ENCODE measurements at places on chromosomes 3 and 15.

DNA sequence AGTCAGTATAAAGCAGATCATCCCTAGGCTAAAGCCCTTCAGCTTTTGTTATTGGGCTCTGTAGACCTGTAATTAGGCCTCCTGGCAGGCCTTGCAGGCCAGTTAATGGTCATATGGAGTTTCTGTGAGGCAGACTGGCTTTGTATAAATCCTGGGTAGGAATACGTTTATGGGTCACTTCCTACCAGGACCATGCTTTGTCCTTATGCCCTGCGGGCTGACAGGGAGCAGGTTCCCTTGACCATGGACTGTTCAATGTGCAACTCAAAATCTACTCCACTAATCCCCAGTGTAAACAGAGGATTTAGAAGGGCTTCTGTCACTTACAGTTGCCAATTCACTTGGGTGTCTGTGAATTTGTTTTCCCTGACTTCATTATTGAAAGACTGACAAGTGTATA is 202.7 kb upstream of the MLF1 start:
- no peak for DNase-seq

DNA sequence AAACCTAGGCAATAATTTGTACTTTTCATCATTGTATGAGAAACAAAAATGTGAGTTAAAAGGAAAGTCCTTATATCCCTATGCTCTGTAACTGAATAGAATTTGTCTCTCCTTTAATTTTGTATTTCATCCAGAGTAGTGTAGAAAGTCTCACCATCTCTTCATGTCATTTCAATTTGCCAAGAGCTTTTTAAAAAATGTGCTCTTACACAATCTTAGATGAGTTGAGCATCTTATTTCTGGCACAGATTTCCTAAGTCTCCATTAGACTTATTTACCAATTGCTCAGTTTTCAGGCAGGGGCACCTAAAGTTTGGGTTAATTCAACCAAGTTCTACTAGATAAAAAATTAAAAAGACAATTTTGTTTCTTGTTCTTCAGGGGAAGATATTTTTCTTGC is 201.5 kb upstream of the RBMS3 start:
- DNase-seq, result no peak

DNA sequence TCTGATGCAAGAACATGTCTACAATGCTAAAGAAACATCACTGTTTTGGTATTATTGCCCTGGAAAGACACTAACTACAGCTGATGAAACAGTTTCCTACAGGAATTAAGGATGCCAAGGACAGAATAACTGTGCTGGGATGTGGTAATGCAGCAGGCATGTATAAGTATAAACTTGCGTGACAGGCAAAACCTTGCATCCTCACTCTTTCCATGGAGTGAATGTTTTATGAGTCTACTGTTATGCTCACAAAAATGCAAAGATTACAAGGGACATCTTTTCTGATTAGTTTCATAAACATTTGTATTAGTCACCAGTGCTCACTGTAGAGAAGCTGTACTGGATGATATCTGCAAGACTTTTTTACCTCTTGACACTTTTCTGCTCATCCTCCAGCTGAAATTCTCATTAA is 143.6 kb downstream of the NAALADL2 start:
- no peak for DNase-seq

DNA sequence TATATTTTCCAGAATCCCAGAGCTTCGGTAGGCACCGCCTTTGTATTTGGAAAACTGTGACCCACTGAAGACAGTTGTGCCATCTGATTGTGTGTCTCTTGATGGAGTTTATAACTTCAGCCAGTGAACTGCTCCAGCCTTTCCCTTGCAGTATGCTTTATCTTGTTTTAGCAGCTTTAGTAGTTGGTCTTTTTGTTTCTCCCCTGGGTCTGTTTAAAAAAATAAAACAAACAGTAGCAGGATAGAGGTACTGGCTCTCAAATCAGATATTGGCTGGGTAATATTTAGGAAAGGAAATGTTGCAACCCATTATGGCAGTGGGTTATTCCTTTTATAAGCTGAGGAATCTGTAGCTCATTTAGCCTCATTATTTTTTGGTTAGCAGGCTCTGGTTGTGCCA is 151.5 kb upstream of the BFSP2 start:
- no peak for DNase-seq

GRCh38 chr3:98869391-98869790 is 32.1 kb downstream of the DCBLD2 start:
- DNase-seq, result no peak

DNA sequence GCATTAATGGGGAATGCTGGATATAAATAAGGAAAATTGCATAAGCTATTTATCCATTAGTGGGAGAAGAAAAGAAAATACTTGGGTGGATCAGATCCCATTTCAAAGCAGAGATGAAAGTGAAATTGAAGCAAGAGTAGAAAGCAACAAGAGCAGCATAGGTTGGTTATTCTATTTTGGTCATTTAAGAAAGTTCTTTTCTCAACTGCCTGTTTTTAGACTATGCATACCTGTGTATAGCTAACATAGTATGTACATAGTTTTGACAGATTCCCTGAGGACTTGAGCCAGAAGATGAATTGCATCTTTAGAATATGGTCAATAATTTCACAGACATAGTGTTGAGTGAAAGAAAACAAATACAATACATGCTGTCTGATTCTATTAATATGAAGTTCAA is 29.0 kb upstream of the DENND4A start:
- no peak for DNase-seq

- DNase-seq, result no peak
Measured at GRCh38 chr15:25478313-25478712, 39.5 kb upstream of the UBE3A start.

DNA sequence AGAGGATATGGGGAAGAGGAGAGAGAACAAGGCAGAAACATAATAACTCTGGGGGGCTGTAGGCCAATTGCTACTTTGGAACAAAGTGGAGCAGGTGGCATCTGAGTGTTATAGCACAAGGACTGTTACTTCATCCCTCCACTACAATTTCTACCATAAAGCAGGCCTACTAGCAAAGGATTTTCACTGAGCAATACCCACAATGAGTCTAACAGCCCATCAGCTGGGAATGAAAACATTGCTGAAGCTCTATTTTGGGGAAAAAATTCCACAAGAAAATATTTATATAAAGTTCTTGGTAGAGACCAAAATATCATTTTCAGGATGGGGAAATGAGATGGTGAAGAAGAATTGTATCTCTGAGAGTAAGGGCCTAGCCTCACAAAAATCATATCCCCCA is 3.6 kb upstream of the SHC4 start:
- no peak for DNase-seq

Data from esophagus muscularis mucosa (tissue), 4 donors.